Fibroblast of upper back skin (primary cell): ENCODE measurements at places on chromosomes 16 and 17.

GRCh38 chr17:1009229-1010085, 12.5 kb downstream of the TIMM22 start:
- no peak for DNase-seq

GRCh38 chr17:21208352-21208751, 5.6 kb downstream of the TMEM11 start:
- DNase-seq: no peak

GRCh38 chr17:74354123-74354522, 7.5 kb downstream of the BTBD17 start:
- DNase-seq: no peak

- peak; percentile 99 for DNase-seq
Measured at GRCh38 chr17:68035523-68036303, at the start of gene KPNA2. Gene KPNA2, plus strand, starts transcription at chr17:68035735. Its CDS starts 1,398 bp downstream, at chr17:68037133.

DNA sequence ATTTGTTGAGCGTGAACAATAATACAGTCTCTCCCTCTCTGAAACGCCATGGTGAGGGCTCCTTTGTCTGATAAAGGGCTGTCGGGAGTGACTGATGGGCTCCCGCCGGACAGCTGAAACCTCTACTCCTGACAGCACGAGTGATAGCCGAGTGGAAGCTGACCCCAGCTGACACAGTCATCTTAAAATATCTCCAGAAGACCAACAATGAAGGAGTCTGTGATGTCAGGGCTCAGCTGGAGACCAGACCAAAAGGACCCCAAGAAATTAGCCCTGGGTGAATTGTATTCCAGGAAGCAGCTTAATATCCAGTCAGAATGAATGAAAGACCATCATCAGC, 22.4 kb downstream of the CCDC182 start:
- DNase-seq: no peak

DNA sequence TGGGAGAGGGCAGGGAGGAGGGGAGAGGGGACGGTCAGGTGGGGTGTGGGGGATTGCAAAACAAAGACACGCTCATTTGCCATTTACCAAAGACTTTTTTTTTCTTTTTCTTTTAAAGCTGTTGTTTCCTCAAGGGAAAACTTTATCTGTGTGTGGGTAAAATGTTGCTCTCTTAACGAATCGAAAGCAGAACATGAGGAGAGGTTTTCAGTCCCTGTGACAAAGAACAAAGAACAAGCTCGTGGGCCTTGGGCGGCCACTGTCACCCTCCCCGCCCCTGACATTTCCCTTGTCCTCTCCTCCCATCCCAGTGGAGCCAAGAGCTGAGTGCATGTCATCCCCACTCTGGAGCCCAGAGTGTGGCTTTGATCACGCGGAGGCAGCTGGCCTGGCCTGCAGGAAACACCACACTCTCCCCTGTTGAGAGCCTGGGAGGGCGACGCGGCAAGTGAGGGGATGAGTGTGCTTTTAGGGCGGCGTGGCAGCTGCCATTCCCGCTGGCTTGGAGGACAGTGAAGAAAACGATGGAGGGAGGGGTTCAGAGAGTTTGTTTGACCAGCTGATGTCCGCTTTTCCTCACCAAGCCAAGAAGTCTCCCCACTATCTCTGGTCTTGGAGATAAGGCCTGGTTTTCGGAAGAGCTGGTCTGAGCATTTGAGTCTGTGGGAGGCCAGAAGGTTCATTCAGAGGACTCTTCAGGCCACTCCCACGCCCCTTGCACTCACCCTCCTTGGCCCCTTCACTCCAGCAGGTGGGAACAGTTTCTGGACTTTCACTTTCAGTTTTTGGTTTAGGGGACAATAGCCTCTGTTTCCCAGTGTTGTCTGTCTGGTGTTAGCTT, 11.4 kb downstream of the CCR7 start:
- DNase-seq: peak; percentile 43

DNA sequence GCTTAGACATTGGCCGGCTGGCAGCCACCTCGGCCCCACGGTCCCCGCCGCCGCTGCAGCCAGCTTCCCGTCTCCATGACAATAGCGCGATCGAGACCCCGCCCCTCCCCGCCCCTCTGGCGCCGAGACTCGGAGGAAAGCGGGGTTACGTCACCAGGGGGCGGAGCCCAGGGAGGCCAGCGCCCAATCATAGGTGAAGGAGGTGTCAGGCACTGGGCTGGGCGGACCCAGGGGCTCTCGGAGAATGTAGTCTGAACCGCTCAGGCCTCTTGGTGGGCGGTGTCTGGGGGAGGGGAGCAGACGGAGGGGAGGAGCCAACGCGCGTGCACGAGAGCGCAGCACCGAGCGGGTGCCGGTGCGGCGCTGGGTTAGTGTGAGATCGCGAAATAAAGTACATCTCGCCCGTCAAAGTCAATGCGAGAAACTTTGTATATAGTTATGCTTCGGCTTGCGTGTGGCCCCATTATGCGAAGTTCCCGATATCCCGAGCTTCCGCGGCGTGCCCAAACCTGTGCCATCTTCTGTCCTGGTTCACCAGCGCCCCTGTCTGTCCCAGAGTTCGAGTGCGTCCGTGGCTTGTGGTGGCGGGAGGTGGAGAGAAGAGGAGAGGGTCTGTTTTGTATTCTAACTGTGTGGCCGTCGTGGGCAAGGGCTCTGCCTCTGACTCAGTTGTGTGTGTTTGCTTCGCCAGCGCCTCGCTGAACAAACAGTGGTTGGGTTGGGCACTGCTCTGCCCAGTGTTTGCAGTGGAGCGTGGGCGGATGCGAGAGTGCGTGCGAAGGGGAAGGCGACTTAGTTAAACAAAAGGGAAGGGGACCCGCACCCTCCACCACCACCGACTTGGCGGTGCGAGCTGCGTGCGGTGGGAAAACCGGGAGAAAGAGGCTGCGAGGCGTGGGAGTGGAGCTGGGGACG, 1.3 kb upstream of the IRX5 start:
- peak; percentile 99 for DNase-seq

- DNase-seq: no peak
Measured at GRCh38 chr16:4936181-4936990, 562 bp downstream of the PPL start.

DNA sequence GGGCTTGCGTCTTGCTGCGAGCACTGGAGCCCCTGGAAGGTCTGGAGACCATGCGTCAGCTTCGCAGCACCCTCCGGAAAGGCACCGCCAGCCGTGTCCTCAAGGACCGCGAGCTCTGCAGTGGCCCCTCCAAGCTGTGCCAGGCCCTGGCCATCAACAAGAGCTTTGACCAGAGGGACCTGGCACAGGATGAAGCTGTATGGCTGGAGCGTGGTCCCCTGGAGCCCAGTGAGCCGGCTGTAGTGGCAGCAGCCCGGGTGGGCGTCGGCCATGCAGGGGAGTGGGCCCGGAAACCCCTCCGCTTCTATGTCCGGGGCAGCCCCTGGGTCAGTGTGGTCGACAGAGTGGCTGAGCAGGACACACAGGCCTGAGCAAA, 7.4 kb downstream of the MPG start:
- DNase-seq: no peak

DNA sequence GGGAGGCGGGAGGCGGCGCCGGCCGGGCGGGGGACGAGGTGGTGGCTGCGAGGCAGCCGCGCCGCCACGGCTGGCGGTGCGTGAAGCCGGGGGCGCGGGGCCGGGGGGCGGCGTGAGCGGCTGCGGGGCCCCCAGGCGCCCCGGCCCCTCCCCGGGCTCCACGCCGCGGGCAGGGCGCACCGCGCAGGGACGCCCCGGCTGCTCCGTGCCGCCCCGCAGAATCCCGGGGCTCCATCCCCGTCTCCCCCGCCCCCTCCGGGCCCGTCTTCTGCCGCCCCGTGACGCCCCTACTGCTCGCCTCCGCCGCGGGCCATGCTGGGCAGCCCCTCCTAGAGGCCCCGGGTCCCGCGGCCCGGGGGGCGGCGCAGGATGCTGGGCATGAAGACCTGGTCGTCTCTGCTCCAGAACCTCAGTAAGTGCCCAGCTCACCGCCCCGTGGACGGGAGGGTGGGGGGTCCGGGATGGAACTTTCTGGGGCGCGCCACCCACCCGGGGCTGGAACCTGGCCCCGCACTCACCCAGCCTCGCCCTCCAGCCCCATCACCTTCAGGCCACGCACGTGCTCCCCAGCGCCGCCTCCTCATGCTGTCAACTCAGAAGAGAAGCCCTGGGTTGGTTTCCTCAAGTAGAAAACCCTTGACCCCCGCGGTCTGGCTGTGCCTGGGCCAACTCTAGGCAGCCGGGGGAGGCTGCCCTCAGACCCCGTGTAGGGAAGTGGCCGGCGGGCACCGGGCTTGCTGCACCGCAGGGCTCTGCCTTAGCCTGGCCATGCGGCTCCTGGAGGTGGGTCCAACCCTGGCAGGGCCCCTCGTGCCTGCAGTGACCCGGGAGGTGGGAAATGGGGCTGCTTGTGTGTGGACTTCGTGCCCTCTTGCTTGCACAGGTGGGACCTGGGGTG, 150.2 kb upstream of the GSE1 start:
- DNase-seq: no peak

GRCh38 chr16:2500918-2501750, 12.6 kb upstream of the ATP6V0C start:
- DNase-seq: peak; percentile 68

DNA sequence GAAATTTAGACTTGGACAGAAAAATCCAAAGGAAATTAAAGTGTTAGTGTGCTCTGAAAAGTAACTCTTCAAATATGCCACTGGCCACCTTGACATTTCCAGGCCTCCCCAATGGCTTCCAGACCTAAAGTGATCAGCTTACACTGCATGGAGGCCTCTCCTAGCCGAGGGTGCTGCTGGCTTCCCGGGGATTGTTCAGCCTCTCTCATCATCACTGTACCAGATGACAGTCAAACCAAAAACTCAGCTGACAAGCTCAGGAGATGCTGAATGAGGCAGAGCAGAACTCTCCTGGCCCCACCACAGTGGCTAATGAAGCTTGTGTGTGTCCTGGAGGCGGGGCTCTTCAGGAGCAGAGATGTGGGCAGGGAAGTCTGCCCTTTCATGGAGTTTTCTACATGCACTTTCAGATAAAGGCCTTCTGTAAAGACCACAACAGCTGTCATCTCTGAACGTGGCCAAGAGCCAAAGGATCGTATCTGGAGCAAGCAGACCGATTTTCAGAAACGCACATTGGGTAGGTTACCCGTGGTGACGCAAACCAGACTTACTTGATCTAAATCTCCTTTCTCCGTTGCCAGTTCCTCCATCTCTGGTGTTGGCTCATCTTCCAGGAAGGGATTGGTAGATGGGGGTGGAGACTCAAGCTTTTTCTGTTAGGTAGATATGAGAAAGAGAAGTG, 113.3 kb downstream of the VPS53 start:
- DNase-seq: peak; percentile 83

GRCh38 chr16:66800856-66801255, 528 bp downstream of the TERB1 start:
- no peak for DNase-seq

DNA sequence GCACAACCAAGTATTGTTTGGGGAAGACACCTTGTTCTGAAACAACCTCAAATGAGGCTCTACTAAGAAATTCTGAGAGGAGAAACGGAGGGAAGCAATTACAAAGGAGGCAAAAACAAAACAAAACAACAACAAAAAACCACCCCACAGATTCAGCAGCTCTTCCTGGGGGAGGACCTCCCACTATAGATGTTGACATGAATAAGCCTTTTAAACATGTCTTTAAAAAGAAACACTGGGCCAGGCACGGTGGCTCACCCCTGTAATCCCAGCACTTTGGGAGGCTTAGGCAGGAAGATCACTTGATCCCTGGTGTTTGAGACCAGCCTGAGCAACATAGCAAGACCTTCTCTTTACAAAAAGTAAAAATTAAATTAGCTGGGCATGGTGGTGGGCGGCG, 22.6 kb upstream of the JPH3 start:
- no peak for DNase-seq

- DNase-seq: no peak
Measured at GRCh38 chr16:63981639-63982038, 1140.2 kb downstream of the CDH11 start.

- no peak for DNase-seq
Measured at GRCh38 chr16:2475413-2476344, 752 bp downstream of the TBC1D24 start.

DNA sequence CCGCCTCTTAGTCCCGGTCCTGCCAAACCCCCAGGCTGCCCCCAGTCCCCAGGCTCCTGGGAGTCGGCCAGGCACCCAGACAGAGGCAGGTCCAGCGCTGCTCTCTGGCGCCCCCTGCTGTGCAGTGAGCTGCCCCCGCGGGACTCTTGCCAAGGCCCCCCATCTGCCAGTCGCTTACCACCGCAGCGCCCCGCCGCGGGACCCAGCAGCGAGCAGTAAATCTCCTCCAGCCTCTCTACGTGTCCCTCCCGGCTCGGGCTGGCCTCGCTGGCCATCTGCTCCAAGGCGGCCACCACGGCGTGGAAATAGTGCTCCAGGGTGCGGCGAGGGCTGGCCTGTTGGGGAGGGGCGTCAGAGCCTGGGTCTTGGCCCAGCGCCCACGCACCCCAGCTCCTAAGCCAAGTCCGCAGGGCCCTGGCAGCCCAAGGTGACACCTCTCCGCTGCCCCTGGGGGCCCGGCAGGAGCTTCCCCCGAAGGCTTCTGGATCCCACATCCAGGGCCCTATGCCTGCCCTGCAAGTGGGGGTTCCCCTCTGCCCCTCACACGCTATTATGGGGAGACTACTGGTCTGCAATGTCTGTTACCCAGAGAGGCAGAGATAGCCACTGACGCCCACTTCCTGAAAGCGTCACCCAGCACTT, 33.7 kb upstream of the MFSD6L start:
- no peak for DNase-seq

DNA sequence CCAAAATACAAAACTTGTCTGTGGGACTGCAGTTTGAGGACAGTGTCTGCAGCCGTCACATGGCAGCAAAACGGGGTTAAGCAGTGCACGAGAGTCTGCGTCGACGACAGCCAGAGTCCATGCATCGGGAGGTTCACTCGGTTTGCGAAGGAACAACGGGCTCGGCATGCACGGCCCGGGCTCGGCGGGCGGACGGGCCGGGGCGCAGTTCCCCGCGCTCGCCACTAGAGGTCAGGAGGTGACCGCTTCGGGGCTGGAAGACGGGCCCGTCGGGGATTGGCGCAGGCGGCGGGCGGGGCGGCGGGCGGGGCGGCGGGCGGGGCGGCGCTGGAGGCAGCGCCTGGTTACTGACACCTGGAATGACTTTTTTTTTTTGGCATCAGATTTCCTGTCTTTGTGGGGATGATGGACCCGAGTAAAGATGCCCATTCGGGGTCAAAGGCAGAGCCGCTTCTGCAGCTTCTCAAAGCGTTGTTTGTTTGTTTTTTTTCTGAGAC, 6.5 kb downstream of the SCGB1C2 start:
- DNase-seq: peak; percentile 54

DNA sequence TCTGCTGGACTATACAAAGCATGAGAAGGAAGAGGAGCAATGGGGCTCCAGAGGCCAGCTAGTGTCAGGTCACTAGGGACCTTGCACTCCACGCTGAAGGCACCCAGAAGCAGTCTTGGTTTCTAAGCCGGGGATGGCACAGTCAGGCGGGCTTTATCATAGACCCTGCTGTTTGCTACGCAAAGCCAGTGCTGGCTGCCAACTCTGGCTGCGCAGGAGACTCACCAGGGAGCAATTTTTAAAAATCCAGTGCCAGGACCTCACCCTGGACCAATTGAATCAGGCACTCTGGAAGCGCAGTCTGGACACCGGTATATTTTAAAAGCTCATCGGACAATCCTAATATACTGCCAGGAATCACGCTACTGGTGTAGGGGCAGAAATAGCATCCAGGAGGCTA, 368.5 kb upstream of the XYLT1 start:
- DNase-seq: no peak
